H7 (cell line): ENCODE measurements at places on chromosomes 4 and X. TPM values are rescaled to one million over a fixed set of nuclear protein-coding genes. Genes with fewer than 3 reads are reported as not detected.

ALPK1 gene
- total RNA-seq, result 0.07 TPM in 1 of 2 replicates, not detected in the other

F8A2 gene
- total RNA-seq, result not detected in 2 replicates

- DNase-seq, result no peak
Measured at GRCh38 chrX:55201930-55202579, 18.1 kb upstream of the PAGE5 start.

GRCh38 chr4:8391972-8392371 is 48.6 kb downstream of the ACOX3 start:
- no peak for DNase-seq

EMCN gene
- not detected in 2 replicates for total RNA-seq

CT45A2 gene
- not detected in 2 replicates for total RNA-seq

GRCh38 chrX:22135171-22135711 is 103.1 kb downstream of the PHEX start:
- DNase-seq, result no peak

HOPX gene
- total RNA-seq, result not detected in 2 replicates
